ENCODE measurements at places on chromosomes 3 and 15. TPM values are rescaled to one million over a fixed set of nuclear protein-coding genes. Genes with fewer than 3 reads are reported as not detected.

ALDH1L1 gene
- total RNA-seq: 0.05 TPM

DNA sequence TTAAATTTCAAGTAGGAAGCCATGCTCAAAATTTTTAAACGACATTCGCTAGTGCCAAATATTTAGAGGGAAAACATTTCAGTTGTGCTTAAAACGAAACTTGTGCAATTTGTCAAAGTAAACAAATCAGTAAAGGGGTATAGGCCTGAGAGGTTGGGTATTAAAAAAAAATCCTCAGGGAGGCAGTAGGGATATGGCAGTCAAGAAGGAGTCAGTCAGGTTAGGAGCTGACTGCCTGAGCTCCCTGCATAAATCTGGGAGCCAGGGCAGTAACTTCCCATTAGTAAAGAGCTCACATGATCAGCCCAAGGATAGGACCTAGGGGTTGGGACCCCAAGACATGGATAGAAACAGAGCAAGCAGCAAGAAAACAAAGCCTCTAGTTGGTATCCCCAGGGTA is 120.7 kb upstream of the STAC start:
- H3K27me3 ChIP-seq: no peaks in the 10 kb centered on the region
- DNase-seq: no peak
- H3K36me3 ChIP-seq: no peaks in the 10 kb centered on the region
- no peak overlapping the region for H3K4me3 ChIP-seq

- H3K36me3 ChIP-seq: no peaks in the 10 kb centered on the region
- H3K27ac ChIP-seq: no peak overlapping the region
- DNase-seq: no peak
- no peaks in the 10 kb centered on the region for H3K4me1 ChIP-seq
- H3K27me3 ChIP-seq: no peaks in the 10 kb centered on the region
Observed at GRCh38 chr3:75042941-75043340, 428.5 kb upstream of the CNTN3 start.

PPM1L gene
- 2.4 TPM for total RNA-seq

GRCh38 chr15:55990516-55990915 is 2.9 kb downstream of the NEDD4 start:
- H3K4me1 ChIP-seq: peaks cover 16% of the 10 kb centered on the region
- no peak overlapping the region for H3K27ac ChIP-seq
- H3K4me3 ChIP-seq: no peak overlapping the region
- no peak for DNase-seq
- peaks cover 9% of the 10 kb centered on the region for H3K36me3 ChIP-seq

PLA2G4E gene
- not detected for total RNA-seq

GRCh38 chr3:15065550-15066007 is 464 bp upstream of the MRPS25 start:
- H3K27ac ChIP-seq: peak overlapping the region; percentile 96
- peaks cover 22% of the 10 kb centered on the region for H3K36me3 ChIP-seq
- no peaks in the 10 kb centered on the region for H3K27me3 ChIP-seq
- H3K4me3 ChIP-seq: peak overlapping the region; percentile 96
- peaks cover 21% of the 10 kb centered on the region for H3K4me1 ChIP-seq
- DNase-seq: no peak

GRCh38 chr3:71581457-71582035 is 2.0 kb downstream of the FOXP1 start:
- peak overlapping the region; percentile 91 for H3K4me3 ChIP-seq
- H3K4me1 ChIP-seq: peaks cover 49% of the 10 kb centered on the region
- peak overlapping the region; percentile 95 for H3K27ac ChIP-seq
- DNase-seq: peak; percentile 57
- H3K27me3 ChIP-seq: no peaks in the 10 kb centered on the region

QRICH1 gene
- 171 TPM for total RNA-seq

GRCh38 chr15:25061808-25062550 is 107.2 kb downstream of the SNRPN start:
- H3K36me3 ChIP-seq: peaks cover 100% of the 10 kb centered on the region
- H3K4me3 ChIP-seq: no peak overlapping the region
- no peaks in the 10 kb centered on the region for H3K4me1 ChIP-seq
- H3K27me3 ChIP-seq: no peaks in the 10 kb centered on the region
- H3K27ac ChIP-seq: no peak overlapping the region

CASR gene
- 0.05 TPM for total RNA-seq

GRCh38 chr3:149662240-149662887 is 4.5 kb upstream of the WWTR1 start:
- H3K4me1 ChIP-seq: peaks cover 6% of the 10 kb centered on the region
- H3K27me3 ChIP-seq: peaks cover 39% of the 10 kb centered on the region
- H3K36me3 ChIP-seq: no peaks in the 10 kb centered on the region
- H3K4me3 ChIP-seq: no peak overlapping the region
- no peak overlapping the region for H3K27ac ChIP-seq

ILDR1 gene
- 0.09 TPM for total RNA-seq

DNA sequence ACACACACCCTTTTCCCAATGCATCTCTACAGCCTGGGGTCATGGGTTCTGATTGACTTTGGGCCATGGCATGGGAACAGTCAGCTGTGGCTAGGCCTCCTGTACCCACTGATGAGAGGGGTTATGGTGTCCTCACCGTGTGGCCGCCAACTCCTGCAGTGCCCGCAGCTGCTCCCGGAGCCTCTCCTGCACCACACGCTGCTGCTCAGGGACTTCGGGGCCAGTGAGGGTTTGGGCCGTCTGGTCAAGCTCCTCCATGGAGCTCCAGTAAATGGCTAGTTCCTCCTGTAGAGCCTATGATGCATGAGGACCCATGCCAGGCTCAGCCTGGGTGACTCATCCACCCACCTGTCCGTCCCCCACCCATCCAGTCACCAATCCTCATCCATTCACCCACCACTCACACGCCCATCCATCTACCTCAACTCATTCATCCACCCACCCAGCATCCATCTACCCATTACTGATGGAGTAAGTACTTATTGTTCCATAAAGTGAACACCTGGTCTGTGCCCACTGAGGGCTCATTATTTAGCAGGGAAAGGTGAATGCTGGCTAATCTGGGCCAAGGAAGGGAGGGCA is 21.6 kb downstream of the SPTBN5 start:
- peaks cover 9% of the 10 kb centered on the region for H3K4me1 ChIP-seq
- no peak for DNase-seq
- no peak overlapping the region for H3K4me3 ChIP-seq

DNA sequence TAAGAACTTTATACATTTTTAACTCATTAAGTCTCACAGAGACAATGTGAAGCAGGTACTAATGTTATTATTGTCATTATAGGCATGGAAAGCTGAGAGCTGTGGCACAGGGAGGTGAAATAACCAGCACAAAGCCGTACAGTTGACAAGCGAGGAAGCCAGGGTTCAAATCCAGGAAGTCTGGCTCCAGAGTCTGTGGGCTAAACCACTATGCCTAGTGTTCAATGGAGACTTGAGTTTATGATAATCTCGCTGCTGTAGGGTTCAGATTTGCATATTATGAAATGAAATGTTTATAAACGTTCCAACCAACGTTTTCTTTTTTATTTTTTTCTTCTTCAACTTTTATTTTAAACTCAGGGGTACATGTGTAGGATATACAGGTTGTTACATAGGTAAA is 60.0 kb downstream of the CHST2 start:
- H3K36me3 ChIP-seq: peaks cover 1% of the 10 kb centered on the region
- H3K27me3 ChIP-seq: no peaks in the 10 kb centered on the region
- no peak overlapping the region for H3K4me3 ChIP-seq
- H3K27ac ChIP-seq: no peak overlapping the region
- no peak for DNase-seq

DNA sequence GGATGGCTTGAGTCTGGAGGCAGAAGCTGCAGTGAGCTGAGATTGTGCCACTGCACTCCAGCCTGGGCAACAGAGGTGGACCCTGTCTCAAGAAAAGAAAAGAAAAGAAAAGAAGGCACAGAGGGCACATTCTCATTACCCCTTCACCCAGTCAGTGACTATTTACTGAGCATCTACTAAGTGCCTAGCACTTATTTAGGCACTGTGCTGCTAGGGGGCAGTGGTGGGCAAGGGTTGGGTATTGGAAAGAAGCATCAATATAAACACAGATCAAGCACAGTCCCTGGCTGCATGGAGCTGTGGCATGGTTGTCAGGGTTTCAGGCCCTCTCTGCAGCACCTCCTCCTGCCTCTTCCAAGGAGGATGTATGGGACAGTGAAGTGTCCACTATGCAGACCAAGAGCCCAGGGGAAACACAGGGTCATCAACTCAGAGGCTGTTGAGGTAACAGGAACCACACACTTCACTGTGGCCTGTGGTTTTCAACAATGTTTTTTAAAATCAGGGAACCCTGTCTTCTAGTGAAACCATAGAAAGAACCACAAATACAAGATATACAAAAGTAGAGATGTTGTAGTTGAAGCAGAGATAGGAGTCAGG is 138.5 kb downstream of the RAB11A start:
- no peak overlapping the region for H3K27ac ChIP-seq
- no peaks in the 10 kb centered on the region for H3K36me3 ChIP-seq
- no peak overlapping the region for H3K4me3 ChIP-seq
- no peaks in the 10 kb centered on the region for H3K4me1 ChIP-seq
- peaks cover 14% of the 10 kb centered on the region for H3K27me3 ChIP-seq
- peak; percentile 36 for DNase-seq

RAB6B gene
- total RNA-seq: 0.23 TPM

DNA sequence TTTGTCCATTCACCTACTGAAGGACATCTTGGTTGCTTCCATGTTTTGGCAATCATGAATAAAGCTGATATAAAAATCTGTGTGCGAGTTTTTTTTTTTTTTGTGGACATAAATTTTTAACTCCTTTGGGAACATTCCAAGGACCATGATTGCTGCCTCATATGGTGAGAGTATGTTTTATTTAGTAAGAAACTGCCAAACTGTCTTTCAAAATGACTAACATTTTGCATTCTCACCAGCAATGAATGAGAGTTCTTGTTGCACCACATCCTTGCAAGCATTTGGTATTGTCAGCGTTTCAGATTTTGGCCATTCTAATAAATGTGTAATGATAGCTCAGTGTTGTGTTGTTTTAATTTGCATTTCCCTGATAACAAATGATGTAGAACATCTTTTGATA is 12.7 kb downstream of the TMEM108 start:
- H3K36me3 ChIP-seq: no peaks in the 10 kb centered on the region
- H3K4me1 ChIP-seq: no peaks in the 10 kb centered on the region
- no peak overlapping the region for H3K4me3 ChIP-seq
- peaks cover 8% of the 10 kb centered on the region for H3K27me3 ChIP-seq
- DNase-seq: no peak
